Hematopoietic multipotent progenitor cell treated with erythropoietin and hydrocortisone succinate and interleukin-3 and kit ligand, for 6 days (in vitro differentiated cells): ENCODE measurements at places on chromosomes 1 and 21.

DNA sequence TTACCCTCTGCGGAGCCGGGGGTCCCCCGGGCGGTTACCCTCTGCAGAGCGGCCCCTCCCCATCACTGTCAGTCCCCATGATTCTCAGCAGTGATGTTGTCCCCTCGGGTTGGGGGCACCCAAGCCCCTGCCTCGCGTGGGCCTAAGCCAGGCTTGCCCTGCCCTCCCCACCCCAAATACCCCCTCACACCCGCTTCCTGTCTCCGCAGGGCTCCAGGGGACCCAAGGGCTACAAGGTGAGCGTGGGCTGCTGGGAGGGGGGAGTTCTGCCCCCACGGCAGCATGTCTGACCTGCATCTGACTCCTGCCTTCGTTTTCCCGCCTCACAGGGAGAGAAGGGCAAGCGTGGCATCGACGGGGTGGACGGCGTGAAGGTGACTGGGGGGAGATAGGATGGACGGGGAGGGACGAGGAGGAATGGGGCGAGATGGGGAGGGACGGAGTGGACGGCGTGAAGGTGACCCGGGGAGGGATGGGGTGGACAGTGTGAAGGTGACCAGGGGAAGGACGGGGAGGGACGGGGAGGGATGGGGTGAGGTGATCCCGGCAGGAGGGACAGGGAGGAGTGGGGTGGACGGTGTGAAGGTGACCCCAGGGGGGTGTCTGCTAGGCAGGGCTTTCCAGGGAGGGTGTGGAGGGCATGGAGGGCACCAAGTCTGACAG is 8.6 kb downstream of the COL6A1 start:
- DNase-seq, result no peak

DNA sequence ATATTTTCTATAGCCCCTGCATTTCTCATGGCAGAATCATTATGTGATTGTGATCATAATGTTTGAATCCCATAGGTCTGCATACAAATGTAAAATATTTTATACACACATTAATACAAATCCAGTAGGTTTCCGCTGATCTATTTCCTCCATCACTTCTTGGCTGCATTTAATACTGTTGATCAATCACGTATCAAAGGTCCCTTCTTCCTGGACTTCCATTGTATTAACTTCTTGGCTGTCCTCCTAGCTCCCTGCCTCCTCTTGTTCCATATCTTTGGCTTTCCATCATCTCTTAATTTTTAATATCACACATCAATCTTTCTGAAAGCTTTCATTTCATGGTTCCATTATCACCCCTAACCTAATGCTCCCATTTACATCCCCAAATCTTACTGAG is 97.6 kb downstream of the PROX1 start:
- DNase-seq, result no peak

DNA sequence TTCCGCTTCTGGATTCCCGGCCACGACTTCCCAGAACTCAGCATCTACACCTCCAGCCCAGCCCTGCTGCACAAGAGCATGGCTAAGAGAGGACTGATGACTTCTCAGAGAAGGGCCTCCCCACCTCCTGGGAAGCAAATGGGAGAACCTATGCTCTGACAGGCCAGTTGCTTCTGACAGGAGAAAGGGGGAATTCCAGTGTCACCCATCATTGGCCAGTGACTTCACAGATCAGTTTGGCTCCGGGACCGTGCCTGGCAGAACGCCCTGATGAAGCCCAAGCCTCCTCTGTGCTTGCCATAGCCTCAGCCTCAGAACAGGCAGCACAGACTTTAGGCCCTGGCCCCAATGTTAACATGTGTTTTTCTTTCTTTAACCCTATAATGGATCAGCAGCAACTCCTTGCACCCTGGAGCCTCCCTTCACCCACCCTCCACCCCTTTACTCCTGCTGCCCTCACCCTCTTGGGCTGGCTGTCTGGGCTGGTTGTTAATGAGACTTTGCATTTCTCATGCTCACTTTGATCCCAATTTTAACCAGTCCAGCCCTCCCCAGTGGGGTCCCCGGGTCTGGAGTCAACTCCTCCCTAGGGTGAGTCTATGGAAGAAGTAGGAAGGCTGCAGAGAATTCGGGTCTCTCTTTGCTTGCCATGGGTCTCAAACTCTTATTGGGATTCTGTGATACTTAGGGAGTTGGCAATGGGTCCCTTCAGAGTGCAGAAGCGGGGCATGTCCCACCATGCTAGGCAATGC is 42.7 kb upstream of the SLC30A1 start:
- DNase-seq, result no peak

- DNase-seq, result no peak
Observed at GRCh38 chr1:213274140-213274539, 223.1 kb downstream of the RPS6KC1 start.

GRCh38 chr1:225998560-225999226 is 450 bp downstream of the SDE2 start:
- DNase-seq, result peak; percentile 39

DNA sequence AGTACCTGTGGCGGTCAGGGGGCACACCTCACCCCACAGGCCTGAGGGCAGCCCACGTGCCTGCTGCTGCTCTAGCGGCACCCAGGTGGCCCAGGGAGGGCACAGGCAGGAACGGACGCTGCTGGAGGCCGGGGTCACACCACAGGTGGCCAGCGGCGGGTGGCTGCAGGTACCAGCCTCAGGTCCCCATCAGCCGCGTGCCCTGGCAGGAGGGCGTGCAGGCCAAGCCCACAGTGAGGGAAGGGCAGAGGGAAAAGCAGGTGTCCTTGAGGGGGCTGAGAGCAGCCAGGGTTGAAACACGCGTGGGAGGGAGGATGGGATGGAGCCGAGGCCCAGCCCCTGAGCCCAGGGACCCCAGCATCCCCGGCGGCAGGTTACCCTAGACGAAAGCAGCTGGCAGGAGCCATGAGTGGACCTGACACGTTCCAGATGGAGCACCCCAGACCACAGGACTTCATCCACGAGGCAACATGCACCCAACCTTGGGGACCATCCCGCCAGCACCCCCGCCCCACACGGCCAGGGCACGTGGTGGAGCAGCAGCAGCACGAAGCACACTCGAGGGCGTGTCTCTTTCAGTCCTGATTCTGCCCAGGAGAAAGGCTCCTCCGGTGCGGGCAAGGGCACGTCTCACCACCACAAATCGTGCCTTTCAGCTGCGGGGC is 3.7 kb downstream of the SLC19A1 start:
- no peak for DNase-seq

DNA sequence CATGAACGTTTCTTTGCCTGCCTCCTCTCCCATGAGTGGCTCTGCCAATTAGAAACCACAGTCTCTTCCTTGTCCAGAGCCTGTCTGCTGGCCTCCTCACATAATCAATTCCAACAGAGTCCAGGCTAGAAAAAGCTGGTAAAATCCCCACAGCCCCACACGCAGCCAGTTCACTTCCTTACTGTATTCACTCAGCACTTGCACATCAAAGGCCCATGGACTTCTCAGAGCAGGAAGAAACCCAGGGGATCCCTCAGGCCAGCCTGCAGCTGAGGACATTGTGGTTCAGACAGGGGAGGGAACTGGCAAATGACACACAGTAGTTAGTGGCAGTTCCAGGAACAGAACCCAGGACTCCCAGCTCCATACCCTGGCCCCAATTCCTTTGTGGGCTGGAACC is 171.6 kb upstream of the EDN2 start:
- DNase-seq, result no peak
